ENCODE measurements at places on chromosomes 1 and 21.

DNA sequence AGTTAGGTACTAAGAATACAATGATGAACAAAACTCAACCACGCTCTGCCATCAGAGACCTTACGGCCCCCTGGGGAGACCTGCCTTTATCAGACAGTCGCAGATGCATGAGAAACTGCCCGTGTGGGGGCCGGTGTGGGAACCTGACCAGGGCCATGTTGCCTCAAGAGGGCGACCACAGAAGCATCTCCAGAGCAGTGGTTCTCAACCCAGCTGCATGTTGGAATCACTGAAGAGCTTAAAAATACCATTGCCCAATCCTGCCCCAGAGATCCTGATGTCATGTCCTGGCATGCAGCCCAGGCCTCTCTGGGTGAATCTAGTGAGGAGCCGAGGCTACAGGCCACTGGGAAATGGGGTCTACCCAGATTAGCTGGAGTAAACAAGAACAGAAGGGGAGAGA lies 108.7 kb downstream of the PRDM2 start:
- no peak for DNase-seq

DNA sequence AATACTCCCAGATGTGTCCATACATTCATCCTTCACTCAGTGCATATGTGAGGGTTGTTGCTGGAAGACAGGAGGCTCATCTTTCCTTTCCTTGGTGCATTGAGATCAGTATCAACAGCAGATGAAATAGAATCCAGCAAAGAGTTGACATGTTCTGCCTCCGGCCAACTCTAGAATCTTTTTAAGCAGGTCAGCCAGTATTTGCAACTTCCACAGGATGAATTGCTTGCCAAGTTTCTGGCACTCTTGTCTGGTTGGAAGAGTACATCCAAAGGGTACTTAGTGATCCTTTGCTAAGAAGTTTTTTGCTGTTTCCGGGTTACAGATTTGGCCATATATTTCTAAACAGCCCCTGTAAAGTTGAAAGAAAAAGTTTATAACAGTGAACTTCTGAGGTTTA lies 21.1 kb downstream of the SYNC start:
- no peak for DNase-seq

GRCh38 chr1:56910441-56910985 lies 55.3 kb downstream of the C8B start:
- no peak for DNase-seq

DNA sequence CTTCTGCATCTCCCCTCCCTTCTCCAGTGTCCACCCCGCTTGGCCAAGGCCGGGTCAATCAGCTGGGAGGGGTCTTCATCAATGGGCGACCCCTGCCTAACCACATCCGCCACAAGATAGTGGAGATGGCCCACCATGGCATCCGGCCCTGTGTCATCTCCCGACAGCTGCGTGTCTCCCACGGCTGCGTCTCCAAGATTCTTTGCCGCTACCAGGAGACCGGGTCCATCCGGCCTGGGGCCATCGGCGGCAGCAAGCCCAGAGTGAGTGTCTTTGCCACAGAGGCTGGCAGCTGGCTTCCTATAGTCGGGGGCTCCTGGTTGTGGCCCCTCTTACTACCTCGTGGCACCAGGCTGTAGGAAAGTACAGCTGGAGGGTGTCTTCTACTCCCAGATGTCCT lies 3.6 kb downstream of the PAX7 start:
- no peak for DNase-seq

DNA sequence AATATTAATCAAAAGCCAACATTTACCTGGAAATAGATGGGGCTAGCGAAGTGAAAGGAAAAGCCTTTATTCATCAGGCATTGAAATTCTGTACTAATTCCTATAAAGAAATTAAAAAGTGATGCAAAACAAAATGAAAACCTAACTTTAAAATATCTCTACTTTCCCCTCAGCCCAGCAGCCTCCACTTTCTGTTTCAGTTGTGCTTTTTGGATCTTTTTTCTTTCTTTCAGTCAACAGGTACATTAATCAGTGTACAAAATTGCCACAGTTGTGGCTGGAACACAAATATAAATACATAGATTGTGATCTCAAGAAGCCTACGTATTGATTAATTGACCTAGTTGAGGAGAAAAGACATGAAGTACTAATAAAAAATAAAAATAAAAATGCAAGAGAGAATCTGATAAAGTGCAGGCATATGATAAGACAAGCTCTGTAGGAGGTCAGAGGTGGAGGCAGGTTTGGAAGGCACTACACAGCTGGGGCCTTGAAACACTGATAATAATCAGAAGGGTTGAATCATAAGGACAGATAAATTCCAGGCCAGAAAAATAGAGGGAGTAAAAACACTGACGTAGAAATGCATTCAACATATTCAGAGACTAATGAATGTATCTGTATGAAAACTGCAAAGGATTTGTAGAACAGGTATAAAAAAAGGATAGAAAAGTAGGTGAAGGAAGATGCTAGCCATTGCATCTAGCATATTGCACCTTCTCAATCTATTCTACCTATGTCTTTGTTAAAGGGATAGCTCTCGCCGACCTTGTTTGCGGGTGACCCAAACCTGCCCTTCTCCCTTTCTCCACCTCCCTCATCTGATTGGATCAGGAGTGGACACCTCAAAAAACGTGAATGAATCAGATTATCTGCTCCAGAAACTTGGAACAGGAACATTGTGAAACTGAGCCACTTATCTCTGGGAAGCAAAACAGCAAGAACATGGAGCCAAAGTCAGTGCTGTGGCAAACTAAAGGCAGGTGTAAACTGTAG lies 607.8 kb upstream of the ADGRL2 start:
- no peak for DNase-seq

GRCh38 chr1:51238034-51238403 lies 1.9 kb downstream of the RNF11 start:
- DNase-seq = no peak

DNA sequence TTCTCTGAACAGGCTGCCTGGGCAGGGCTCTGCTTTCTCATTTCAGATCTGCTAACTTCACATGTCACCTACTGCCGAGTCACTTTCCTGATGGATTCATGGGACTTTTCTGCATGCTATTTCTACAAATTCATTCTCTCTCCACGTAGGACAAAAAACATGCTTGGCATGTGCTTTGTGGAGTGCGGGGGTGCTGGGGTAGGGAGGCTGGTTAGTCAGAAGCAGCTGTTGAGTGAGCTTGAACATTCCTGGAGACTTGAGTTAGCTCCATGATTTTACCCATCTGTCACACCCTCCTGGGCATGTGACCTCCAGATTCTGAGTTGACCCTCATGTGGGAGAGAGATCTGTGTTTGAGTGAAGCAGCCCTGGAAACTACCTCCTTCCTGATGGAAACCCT lies 71.4 kb downstream of the UCK2 start:
- no peak for DNase-seq

DNA sequence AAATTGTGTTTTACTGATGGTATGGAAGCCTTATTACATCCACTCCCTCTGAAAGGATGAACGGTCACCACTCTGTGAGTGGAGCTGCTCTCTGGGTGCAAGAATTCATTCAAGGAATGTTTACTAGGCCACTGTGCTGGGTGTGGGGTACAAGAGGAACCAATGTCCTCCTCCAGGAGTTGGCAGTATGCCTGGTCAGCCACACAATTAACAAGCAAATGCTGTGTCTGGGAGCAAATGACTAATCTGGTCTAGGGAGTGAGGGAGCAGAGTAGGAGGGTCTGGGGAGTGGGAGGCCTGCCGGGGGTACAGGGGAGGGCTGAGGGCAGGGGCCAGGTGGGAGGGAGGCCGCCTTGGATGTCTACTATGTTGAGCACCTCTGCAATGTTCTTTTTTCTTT lies 27.2 kb upstream of the TDRD10 start:
- DNase-seq = no peak

- DNase-seq = no peak
Observed at GRCh38 chr1:4564051-4564450, 90.4 kb upstream of the AJAP1 start.

GRCh38 chr1:65423884-65424572 lies 3.6 kb downstream of the LEPR start:
- no peak for DNase-seq

DNA sequence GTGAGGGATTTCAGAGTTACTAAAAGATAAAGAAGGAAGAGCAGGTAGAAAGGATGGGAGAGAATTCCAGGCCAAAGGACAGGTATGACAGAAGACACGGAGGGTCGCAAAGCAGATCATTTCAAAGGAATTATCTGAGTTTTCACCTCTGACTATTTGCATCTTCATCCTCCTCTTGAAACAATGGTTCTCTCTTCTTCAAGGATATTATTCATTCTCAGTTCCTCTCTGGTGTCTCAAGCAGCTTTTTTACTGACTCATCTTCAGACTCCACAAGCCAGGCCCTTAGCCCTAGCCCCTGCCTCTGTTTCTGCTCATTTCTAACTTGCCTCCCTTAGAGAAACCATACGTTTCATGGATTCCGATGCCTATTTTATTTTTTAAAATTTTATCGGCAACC lies 15.0 kb downstream of the DDX59 start:
- no peak for DNase-seq

DNA sequence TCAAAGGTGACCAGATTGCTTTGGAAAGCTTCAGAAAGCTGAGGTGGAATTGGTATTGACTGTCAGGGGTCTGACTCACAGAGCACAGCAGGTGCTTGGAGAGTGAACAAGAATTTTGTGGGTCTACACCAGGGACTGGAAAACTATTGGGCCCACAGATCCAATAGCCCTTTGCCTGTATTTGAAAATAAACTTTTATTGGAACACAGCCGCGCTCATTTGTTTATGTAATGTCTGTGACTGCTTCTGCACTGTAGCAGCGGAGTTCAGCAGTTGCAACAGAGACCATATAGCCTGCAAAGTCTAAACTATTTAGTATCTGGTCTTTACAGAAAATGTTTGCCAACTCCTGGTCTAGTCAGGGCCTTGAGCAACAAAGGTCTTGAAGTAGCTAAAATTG lies 315.6 kb downstream of the NFIA start:
- DNase-seq = no peak

DNA sequence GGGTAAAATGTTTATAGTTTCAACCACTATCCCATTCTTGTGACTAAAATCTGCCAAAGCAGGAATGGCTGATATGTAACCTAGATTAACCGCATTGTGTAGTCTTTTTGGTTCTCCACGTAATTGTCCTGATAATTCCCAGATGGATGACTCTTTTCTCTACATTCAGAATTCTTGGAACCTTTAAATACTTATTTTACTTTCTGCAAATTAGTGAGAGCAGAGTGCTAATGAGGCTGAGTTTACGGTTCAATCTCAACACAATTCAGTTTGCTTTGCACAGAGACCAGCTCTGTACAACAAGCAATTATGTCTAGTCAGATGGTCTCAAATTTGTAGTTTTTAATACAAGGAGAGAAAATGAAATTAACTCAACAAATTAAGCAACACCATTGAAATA lies 9.1 kb downstream of the CRB1 start:
- no peak for DNase-seq

DNA sequence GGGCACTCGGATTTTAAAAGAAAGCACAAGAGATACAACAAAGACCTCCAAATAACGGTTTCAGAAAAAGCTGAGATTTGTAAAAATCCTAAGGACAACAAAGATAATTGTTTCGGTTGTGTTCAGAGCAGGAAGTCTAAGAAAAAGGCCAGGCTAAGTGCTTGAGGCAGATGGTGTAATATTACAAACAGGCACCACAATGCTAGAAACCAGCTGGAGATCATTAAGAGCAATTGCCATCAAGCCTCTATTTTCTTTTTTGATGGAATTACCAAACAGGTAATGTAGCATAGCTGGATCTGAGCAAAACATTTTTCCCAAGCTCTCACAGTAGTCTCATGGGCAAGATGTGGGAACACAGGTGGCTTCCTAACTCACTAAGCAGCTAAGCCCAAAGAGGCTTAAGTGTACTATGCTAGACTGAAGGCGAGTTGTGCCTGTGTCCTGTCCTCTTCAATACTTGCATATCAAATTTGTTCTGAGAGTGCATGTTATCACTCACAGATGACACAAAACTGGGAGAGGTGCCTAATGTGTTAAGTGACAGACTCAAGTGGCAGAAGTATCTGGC lies 161.6 kb downstream of the GLUL start:
- DNase-seq = no peak

DNA sequence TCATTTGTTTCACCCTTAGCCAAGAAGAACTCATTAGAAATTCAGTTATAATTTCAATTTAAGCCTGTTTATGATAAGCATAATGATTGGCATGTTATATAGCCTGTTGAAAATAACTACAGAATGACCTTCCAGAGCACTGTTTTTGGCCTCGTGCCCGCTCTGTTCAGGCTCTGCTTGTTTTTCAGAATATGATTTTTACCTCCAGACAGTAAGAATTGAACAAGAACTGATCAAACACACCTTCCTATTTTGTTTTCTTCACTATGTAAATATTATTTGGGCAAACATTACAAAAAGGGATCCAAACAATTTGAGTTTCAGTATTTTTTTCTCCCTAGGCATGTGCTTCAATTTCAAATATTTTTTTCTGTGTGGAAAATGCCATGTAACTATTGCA lies 48.1 kb upstream of the ANGPTL1 start:
- no peak for DNase-seq

DNA sequence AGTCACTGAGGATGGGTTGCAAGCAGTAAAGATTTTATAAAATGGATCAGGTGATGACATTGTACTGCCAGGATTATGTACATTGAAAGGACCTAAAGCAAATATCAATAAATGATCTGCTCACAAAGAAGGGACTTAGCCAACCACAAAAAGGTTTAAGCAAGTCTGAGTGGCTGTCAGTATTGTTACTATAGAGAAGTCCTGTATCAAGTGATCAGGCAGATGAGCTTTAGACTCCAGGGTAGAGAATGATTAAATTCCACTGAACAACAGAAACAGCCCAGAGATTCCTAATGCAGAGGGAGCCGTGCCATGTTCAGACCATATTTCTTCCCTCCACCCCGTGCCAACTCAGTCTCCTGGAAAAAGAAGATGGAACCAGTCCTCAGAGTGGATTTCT lies 138.9 kb downstream of the SETD4 start:
- no peak for DNase-seq

GRCh38 chr1:203839081-203839480 lies 22.3 kb upstream of the SNRPE start:
- DNase-seq = no peak

DNA sequence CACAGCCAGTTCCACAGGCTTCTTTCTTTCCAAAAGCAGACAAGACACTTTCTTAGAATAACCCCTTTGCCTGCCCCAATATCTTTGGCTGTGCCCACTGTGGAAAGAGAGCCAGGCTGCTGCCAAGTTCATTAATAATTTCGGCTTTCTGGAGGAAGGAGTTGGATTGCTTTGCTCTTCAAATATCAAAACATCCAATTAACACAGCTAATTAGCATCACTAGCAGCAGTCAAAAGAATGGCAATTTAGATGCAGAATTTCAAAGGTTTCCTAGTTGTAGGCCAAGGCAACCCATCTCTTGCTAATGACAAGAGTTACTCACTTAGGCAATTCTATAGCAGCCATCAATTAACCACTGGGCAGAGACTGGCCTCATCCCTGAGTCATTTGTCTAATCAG lies 91.0 kb upstream of the SPATA6 start:
- DNase-seq = no peak

- no peak for DNase-seq
Observed at GRCh38 chr1:72399807-72400206, 117.5 kb upstream of the NEGR1 start.
